ENCODE measurements at places on chromosomes 5 and 9. TPM values are rescaled to one million over a fixed set of nuclear protein-coding genes. Genes with fewer than 3 reads are reported as not detected.

The PTGDS gene
- total RNA-seq, result 52.1 TPM

The KIAA1191 gene
- total RNA-seq, result 97.3 TPM

The ANKRD18B gene
- 1.1 TPM for total RNA-seq

The STXBP1 gene
- 78.5 TPM for total RNA-seq

The RAI14 gene
- total RNA-seq, result 29.3 TPM

The SLC6A7 gene
- total RNA-seq, result 0.62 TPM

The BTNL9 gene
- 0.78 TPM for total RNA-seq

The AQP7 gene
- not detected for total RNA-seq

The TAF1L gene
- 0.78 TPM for total RNA-seq

The TPPP gene
- total RNA-seq, result 16.2 TPM

The MRNIP gene
- 26.7 TPM for total RNA-seq

The KIAA0825 gene
- total RNA-seq, result 37.6 TPM

The IER5L gene
- 44.3 TPM for total RNA-seq

The IL13 gene
- total RNA-seq, result not detected

The ARL10 gene
- 50.5 TPM for total RNA-seq

The IRX1 gene
- total RNA-seq, result not detected

The CD72 gene
- total RNA-seq, result 0.47 TPM

The IARS1 gene
- 154 TPM for total RNA-seq

The TRIM7 gene
- 0.78 TPM for total RNA-seq

All from occipital lobe (tissue), 3 donors.